CD8-positive, alpha-beta T cell (primary cell): ENCODE measurements at places on chromosomes 11 and 22.

DNA sequence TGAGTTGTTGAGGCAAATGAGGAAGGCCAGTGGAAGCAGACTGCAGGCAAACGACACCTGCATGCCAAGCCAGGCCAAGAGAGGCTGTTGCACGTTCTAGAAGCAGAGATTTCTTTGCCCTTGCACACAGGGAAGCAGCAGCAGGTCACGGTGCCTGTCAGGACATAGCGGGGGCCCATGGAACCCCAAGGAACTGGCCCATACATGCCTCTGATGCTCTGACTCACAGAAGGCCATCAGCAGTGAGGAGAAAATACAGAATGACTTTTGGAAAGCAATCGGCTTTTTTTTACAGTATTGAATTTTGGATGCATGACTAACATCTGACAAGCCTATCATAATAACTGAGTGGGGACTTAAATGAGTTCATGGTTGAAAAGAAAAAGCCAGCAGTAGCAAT is 123.9 kb downstream of the MPPED1 start:
- DNase-seq, result no peak

DNA sequence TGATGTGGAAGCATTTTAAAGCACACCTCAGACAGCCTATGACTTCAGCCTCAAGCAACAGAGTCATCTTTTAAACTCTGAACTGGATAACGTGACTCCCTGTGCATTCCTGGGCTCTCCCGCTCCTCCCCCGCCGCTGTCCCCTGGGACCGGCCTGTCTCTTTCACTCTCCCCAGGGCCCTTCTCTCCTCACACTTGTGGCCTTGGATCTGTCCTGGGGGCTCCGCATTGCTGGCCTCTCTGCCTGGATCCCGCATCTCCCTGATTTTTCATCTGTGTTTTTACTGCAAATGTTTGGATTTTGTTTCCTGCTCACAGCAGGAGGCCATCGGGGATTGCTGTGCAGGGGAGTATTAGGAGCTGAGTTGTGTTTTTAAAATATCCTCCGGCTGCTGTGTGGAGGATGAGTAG is 15.4 kb downstream of the C11orf24 start:
- DNase-seq, result no peak

GRCh38 chr11:134119094-134119493 is 50.2 kb downstream of the JAM3 start:
- no peak for DNase-seq

- DNase-seq, result no peak
Observed at GRCh38 chr11:108351468-108351867, 115.9 kb downstream of the C11orf65 start.

GRCh38 chr11:61963282-61964057 is 4.0 kb downstream of the FTH1 start:
- DNase-seq, result no peak

GRCh38 chr11:47270331-47271271 is 668 bp downstream of the MADD start:
- peak; percentile 61 for DNase-seq

GRCh38 chr22:35840302-35840739 is 122.6 kb downstream of the APOL5 start:
- DNase-seq, result no peak

DNA sequence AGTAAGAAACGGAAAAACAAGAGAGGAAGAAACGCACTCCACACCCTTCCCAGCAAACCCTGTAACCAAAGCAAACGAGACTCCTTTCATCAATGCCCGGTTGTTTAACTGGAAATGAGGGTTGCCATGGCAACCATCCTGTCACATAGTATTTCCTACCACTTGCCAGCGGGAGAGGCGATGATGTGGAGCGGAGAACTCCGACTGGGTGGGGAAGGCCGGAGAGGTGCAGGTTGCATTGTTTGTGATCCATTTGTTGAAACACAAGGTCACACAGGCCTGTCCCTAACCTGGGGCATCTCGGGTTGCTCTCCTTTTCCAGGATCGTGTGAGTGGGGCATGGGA is 609.9 kb downstream of the BUD13 start:
- DNase-seq, result no peak

- no peak for DNase-seq
Observed at GRCh38 chr11:66809592-66809991, 33.6 kb upstream of the RCE1 start.

DNA sequence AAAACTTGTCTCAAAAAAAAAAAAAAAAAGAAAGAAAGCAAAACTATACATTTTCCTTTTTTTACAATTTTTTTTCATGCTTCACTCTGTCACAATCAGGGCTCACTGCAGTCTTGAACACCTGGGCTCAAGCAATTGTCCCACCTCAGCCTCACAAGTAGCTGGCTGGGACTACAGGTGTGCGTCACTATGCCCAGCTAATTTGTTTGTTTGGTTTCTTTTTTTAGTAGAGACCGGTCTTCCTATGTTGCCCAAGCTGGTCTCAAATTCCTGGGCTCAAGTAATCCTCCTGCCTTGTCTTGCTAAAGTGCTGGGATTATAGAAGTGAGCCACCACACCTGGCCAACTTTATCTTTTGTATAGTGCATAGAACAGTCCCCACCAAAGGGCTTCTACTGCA is 15.0 kb upstream of the CXCR5 start:
- DNase-seq, result no peak

DNA sequence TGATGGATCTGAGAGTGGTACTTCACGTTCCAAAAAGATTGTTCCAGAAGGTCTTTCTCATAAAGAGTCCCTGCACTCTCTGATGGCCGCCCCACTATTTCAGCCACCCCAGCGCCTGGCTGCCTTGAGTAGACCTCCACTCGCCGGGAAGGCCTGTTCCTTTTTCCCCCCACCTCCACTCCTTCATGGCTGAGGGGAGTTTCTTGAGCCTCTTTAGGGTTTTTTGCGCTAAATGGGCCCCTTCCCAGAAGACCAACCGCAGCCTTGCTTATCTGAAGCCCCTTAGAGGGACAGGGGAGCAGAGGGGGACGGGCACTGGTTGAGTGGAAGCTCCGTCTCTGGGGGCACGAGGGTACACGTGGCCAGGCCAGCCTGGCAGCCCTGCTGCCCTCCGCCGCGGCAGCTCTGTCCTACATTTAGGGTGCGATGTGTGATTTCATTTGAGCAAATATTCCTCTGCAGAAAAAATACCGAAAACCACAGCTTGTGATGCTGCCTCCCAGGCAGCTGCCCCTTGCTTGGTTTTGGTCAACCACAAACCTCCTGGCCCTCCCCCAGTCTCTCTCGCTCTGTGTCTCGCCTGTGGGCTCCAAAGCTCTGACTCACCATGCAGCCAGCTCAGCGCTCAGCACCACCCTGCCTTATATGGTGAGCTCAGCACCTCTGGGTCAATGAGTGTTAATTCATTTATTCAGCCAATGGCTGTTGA is 88.7 kb downstream of the TP53I11 start:
- peak; percentile 70 for DNase-seq

- DNase-seq, result no peak
Observed at GRCh38 chr11:31337806-31338205, 31.7 kb downstream of the DCDC1 start.

DNA sequence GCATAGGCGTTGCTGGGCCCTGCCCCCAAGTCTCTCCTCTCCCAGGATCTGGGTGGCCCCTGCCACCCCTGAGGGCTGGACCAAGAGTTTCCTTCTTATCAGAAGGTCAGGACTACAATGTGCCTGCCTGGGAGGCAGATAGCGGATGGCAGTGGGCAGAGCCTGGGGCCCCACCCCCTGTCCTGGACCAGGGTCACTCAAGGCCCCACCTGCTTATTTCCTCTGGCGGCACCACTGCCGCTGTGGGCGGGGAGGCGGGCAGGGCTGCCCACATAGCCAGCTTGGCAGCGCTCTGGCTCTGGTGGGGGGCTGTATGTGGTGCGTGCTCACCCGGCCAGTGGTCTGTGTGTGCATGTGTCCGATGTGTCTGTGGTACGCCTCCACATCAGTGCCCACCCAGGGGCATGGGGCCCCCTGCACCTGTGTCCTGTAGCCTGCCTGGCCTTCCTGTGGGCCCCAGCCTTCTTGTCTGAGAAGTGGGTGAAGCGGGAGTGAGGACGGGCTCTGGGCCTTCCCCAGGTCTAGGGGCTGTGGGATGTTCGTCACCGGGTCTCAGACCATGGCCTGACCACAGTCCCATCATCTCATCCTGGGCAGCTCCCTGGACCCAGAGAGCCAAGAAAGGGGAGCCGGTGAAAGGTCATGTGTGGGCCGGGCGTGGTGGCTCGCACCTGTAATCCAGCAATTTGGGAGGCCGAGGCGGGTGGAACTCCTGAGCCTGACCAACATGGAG is 3.0 kb downstream of the GAS2L1 start:
- no peak for DNase-seq

- DNase-seq, result no peak
Observed at GRCh38 chr11:34182921-34183685, 77.7 kb downstream of the NAT10 start.

DNA sequence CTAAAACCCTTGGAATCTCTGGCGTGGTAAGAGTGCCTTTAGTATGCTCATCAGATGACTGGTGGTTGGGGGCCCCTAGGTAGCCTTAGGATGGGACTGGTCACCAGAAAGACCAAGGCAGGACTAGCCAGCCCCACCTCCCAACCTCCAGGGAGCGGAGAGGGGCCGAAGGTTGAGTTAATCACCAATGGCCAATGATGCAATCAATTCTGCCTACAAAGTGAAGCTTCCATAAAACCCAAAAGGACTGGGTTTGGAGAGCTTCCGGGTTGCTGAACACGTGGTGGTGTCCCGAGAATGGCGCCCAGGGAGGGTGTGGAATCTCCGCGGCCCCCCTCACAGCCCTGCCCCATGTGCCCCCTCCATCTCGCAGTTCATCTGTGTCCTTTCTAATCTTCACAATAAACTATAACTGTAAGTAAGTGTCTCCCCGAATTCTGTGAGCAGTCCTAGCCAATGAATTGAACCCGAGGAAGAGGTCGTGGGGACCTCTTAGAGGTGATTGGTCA is 66.4 kb upstream of the SLC22A12 start:
- DNase-seq, result no peak

- no peak for DNase-seq
Observed at GRCh38 chr11:1699771-1700170, 2.8 kb downstream of the KRTAP5-6 start.

GRCh38 chr11:111540114-111540936 is at the start of gene LAYN:
TSS of gene LAYN (plus strand) at chr11:111540720. CDS start at chr11:111540844, 124 bp downstream.
- DNase-seq, result peak; percentile 55

DNA sequence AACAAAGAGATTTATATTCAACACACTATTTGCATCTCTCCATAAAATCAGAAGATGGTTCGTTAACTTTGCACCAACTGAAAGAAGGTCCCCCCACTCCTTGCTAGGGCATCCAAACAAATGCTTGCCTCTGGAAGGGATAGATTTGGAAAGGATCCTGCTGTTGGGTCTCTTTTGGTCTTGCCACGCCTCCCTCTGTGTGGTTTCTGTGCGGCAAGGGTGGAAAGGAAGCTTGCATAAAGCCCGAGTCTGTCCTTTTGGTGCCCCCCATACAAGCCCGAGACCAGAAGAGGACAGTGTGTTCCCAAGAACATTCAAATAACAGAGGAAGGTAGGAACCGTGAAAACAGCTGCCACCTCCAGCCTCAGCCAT is 15.1 kb downstream of the SCGB1A1 start:
- no peak for DNase-seq

GRCh38 chr11:122637541-122637940 is 18.0 kb upstream of the UBASH3B start:
- DNase-seq, result no peak

GRCh38 chr11:109971184-109971523 is 122.0 kb upstream of the ZC3H12C start:
- no peak for DNase-seq

- no peak for DNase-seq
Observed at GRCh38 chr22:30187529-30188407, 58.8 kb downstream of the LIF start.

DNA sequence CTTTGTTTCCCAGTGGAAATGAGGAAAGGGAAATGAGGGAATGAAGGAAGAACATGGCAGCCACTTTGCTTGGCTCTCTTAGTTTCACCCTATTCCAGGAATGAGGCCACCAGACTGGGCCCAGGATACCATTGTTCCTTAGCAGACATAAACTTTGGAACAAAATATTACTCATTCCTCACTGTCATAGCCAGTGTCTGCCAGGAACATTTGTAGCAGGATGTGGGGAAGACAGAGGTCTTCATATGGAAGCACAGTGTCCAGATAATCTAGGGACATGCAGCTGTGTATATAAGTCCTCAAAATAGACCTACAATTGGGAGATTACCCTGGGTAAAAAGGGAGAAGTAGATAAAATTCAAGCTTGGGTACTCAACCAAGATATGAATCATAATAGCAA is 15.2 kb upstream of the FUT4 start:
- DNase-seq, result no peak

DNA sequence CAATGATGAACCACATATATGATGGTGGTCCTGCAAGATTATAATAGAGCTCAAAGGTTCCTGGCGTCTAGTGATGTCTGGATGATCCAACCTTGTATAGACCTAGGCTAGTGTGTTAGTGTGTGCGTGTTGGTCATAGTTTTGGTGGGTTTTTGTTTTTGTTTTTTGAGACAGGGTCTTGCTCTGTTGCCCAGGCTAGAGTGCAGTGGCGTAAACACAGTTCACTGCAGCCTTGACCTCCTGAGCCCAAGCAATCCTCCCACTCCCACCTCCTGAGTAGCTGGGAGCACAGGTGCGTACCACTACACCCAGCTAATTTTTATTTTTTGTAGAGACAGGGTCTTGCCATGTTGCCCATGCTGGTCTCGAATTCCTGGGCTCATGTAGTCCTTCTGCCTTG is 9.4 kb downstream of the CASTOR1 start:
- no peak for DNase-seq

DNA sequence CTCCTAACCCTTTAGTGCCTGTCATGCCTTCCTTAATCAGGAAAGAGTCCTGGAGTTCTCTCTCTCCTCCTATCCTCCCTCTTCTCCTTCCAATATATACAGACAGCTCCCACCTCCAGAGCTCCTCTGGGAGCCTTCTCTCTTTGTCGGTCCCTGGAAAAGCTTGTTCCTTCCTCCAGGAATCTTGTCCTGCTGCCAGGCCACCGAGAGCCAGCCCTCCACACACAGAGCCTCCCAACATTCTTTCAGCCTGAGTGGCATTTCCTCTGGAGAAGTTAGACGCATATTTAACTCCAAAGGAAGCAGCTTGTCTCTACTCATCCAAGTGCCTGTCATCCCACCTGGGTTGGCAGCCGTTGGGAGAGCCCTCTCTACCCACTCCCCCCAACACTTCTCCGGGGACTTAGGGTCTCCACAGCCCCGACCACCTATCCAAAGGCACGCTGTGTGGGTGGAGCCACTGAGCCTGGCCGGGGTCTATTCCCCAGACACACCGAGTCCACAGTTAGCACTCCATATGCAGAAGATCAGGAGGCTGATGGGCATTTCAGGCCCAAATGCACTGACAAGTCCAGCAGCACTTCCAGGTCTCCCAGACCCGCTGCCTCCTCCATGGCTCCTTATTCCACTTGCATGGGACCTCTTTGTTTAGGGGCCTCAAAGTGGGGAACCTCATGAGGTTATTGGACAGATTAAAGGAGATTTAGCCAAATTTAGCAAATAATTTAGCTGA is 31.1 kb downstream of the DKK3 start:
- DNase-seq, result no peak

- no peak for DNase-seq
Observed at GRCh38 chr11:70912226-70912840, 340.0 kb downstream of the SHANK2 start.
